ENCODE measurements at places on chromosomes 12 and 14.

DNA sequence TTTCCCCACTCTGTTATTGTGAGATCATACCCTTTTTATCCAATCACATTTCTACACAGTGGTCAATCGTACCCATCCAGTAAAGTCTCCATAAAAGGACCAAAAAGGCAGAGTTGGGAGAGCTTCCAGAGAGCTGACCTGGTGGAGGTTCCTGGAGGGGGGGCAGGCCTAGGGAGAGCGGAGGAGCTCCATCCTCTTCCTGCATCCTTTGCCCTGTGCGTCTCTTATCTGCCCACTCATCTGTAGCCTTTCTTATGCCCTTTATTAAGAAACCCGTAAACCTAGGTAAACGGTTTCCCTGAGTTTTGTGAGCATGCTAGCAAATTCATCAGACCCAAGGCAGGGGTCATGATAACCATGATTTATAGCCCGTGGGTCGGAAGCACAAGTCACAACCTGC is 26.2 kb downstream of the EVL start:
- no peak for DNase-seq

DNA sequence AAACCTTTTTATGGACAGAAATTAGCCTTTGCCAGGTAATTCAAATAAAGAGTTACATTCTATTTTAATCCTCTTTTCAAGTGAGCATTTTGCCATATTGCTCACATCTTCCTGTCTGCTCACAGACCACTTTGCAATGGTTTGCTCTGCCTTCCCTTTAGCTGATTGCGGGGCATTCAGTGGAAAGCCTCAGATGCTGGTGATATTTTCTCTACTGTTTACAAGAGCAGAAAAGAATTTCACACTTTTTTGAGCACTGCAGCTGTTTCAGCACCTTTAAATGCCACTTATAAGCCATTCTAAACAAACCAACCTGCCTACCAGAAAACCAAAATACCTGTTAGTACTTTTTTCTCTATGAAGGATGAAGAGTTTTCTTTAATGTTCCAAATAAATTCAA is 195.7 kb upstream of the LRIG3 start:
- no peak for DNase-seq

DNA sequence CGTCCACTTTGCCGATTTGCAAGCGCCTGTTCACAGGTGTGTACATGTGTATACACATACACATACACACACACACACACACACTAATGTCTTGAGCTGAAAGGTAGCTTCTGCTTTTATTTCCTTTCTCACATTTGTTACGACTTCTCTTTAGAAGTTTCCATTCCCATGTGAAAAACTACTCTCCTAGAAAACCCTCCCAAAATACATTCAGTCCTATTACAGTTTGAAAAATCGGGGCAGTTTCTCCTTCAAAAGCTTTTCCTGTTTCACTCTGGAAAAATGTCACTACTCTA is 3.9 kb downstream of the BLTP3B start:
- DNase-seq = no peak

- DNase-seq = no peak
These were observed 43.8 kb downstream of the CCNK start for GRCh38 chr14:99524804-99525698.

- DNase-seq = no peak
These were observed 202.3 kb upstream of the SLC16A7 start for GRCh38 chr12:59393506-59393905.

All from bone marrow (tissue), 2 donors.